ENCODE measurements at places on chromosomes 3 and 15.

DNA sequence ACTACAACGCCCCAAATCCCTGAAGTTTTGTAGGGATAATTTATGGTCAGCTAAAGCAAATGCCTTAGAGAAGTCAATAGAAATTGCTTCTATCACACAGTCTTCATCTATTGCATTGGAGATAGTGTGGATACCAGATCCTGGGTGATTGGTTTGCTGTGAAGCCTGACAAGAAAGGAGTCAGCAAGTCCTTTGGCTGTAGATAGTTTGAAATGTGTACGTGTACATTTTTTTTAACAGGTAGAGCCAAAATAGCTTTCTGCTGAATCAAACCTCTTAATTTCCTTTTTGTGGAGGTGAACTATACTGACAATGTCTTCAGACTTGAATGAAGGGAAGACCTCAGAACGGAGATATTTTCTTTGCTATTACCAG is 312.3 kb downstream of the ZBBX start:
- no peak for DNase-seq

DNA sequence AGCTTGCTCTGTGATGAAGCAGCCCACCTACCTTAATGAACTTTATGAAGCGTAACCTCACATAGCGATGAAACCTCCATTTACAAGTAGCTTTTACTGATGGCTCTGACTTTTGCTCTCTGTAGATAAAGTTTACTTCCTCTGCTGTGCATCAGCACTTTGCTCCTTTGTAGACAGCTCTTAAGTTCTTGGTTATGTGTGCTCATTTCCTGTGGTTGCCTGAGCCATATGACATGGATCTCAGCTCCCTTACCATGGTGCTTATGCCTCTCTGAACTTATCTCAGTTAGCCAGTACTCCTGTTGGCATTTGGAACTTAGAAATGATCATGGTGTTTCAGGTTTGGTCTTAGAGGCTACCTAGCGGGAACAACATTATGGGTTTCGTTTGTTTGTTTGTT is 7.8 kb downstream of the MFSD1 start:
- DNase-seq, result no peak

- no peak for DNase-seq
Measured at GRCh38 chr3:157671656-157672055, 168.4 kb upstream of the VEPH1 start.

- DNase-seq, result no peak
Measured at GRCh38 chr3:178159691-178160220, 376.5 kb upstream of the KCNMB2 start.

- DNase-seq, result no peak
Measured at GRCh38 chr15:52337198-52337853, 41.7 kb upstream of the MYO5C start.

- no peak for DNase-seq
Measured at GRCh38 chr3:147406028-147406931, at the start of gene ZIC4. Gene ZIC4, minus strand, starts transcription at chr3:147406543. Its CDS starts 3,746 bp downstream, at chr3:147402797.

GRCh38 chr3:193853511-193854219 is 260.7 kb downstream of the OPA1 start:
- no peak for DNase-seq

DNA sequence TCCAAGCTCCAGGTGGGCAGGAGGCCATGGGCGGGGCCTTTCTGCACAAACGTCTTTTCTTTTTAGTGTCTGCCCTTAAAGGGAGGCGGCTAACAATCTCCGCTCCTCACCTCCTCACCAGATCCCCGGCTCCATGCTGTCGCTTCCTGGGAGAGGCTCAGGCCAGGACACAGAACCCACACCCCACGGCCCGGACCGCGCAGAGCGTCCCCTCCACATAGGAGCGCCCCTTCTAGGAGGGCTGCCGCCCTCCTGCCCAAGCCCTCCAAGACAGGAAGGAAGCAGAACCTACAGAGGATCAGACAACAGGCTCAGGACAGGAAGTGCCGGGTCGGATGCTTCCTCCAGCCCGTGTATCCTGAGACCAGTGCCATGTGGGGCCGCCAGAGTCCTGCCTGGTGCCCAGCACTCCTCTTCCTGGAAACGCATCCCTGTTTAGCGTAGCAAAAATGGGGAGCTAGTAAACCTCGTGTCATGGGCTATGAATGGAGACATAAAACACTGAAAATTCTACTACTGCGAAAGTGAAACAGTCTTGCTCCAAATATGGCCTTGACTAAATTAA is 83.2 kb upstream of the ATP10A start:
- DNase-seq, result no peak

DNA sequence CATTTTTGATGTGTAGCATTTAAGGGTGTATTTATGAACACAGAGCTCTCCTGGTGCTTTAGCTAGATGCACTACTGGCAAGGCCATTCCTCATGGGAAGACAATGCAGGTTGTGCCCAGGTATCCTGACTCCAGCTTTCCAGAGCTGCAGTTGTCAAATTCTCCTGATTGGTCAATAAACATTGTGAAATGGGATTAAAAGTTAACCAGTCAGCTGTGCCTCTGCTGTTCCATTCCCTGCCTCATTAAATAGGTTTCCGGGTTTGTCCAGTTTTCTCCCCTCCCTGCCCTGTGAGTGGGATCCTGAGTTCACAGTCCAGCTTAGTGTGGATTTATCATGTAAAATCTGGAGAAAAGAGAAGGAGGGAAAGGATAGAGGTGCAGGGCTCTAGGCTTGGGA is 207.3 kb downstream of the SQOR start:
- DNase-seq, result no peak

DNA sequence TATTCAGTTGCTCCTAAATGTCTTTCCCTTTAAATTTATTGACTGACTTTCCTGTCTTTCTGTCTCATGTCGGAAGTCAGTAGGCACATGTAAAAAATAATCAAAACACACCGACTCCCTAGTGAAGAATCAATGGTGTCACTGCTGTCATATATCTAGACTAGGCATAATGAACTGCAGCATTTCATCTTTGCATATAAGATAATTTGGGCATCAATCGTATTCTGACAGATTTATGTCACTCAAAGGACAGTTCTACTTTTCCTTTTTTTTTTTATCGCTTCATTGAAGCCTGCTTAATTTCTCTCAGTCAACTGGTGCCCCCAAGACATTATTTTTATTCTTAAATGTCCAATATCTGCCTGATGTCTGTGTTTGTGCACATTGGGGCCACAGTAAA is 206.3 kb downstream of the MEIS2 start:
- DNase-seq, result no peak

DNA sequence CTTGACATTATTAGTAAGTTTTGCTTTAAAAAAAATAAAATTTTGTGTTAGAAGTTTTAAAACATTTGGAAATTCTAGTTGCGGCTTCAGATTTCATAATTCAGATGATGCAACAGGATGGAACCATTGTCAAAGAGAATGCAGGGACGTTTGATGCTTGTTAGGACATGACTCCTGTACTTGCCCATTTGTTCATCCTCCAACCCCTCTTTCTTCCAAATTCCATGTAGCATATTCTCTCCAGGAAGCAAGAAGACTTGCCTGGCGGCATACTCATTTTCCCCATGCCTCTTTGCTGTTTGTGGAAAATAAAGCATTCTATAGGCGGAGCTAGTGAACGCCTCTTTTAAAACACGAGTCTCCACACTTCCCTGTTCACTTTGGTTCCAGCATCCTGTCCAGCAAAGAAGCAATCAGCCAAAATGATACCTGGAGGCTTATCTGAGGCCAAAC is at the start of gene CSTA:
Gene CSTA, plus strand, starts transcription at position 378 of the 453 bp plus-strand sequence. Its CDS starts 45 bp downstream, at position 423.
- DNase-seq, result no peak

- no peak for DNase-seq
Measured at GRCh38 chr3:57292897-57293526, 527 bp upstream of the ASB14 start.

- no peak for DNase-seq
Measured at GRCh38 chr3:72412340-72412956, 435.8 kb downstream of the SHQ1 start.

GRCh38 chr3:111910806-111911205 is 51.7 kb downstream of the PHLDB2 start:
- DNase-seq, result no peak

GRCh38 chr15:68553994-68554720 is 24.6 kb upstream of the CORO2B start:
- DNase-seq, result peak; percentile 61

DNA sequence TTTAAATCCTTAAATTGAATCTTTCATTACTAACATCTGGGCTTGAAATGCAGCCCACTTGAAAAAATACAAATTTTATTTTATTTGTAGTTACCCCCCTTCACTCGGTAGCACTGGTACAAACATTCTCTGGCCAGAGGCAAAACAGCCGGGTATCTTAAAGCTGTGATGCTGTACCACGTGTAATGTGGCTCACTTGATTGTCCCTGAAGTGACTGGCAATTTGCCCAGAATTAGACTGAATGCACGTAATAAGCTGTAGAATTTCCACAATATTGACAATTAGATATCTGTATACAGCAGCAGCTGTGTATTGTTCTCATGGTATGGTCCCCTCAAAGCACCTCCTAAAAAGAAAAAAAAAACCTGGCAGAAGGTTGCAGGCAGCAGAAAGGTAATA is 192.8 kb upstream of the TBC1D5 start:
- DNase-seq, result no peak

GRCh38 chr3:113211330-113212149 is at the start of gene BOC:
Gene BOC, plus strand, starts transcription at chr3:113211557. Its CDS starts 38,246 bp downstream, at chr3:113249803.
- peak; percentile 4 for DNase-seq

GRCh38 chr15:74511583-74511982 is 29.4 kb upstream of the ARID3B start:
- no peak for DNase-seq

DNA sequence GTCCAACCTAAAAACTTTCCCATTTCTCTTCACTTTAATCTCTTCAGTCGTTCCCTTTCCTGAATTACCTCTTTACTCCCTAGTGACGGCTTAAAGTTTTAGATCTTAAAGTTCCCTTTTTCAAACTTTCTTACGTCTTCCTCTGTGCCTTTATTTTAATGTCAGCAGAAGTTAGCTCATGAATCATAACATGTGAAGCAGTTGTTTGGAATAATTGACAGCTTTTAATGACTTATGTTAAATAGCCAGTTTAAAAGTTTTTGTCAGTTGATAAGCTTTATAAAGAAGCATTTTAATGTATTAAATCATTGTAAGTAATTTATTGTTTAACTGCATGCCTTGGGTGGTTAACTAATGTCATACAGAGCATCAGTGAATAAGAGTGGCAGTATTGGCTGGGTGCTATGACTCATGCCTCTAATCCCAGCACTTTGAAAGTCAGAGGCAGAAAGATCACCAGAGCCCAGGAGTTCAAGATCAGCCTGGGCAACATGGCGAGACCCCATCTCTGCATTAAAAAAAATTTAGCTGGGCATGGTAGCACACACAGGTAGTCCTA is 33.9 kb downstream of the PIK3CA start:
- DNase-seq, result no peak

DNA sequence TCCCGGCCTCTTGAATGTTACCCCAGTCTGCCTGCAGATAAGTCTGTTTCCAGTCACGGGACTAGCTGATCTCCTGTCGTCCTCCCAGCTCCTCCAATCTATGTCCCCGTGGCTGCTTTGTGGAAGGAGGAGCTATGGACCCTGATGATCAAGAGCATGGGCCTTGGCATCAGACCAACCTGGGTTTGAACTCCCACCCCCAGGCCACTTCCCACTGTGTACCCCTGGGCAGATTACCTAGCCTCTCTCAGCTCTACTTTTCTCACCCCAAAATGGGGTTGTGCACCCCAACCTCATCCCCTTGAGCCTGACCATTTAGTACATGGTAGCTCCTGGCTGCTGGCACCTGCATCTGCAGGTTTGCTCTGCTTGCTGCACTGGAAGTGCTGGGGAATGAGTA is 55.8 kb downstream of the GASK1A start:
- DNase-seq, result no peak

DNA sequence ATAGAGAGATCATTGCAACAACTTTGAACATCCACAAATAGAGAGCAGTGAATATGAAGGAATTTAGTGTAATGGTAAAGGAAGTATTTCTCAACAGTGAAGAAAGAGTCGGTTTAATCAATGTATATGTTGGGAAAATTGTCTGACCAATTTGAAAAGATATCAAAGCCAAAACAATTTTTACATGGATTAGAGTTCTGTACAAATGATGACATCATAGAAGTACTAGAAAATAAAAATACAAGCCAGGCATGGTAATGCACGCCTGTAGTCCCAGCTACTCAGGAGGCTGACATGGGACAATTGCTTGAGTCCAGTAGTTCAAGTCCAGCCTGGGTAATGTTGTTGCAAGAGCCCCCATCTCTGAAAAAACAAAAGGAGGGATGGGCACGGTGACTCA is 26.0 kb upstream of the TMEM42 start:
- no peak for DNase-seq

- no peak for DNase-seq
Measured at GRCh38 chr15:88920186-88920891, 7.2 kb upstream of the MFGE8 start.

- no peak for DNase-seq
Measured at GRCh38 chr15:39555885-39556284, 25.0 kb upstream of the THBS1 start.

GRCh38 chr3:58173669-58174398 is 36.9 kb downstream of the DNASE1L3 start:
- no peak for DNase-seq

DNA sequence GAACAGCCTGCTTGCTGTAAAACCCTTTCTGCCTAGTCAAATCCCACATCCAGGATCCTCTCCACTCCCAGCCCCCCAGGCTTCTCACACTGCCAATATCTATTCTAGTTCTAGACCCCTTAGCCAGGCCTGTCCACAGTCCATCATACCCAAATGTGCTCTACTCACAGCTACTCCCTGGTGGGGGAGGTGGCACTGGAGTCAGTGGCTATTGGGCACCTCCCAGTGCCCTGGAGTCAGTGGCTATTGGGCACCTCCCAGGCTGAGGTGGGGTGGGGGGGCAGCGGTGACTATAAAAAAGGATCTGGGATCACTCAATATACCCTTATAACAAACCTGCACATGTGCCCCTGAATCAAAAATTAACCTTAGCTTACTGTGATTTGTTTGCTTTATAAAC is 773 bp upstream of the DISP2 start:
- DNase-seq, result no peak

- DNase-seq, result no peak
Measured at GRCh38 chr3:194554473-194555123, 67.8 kb upstream of the ATP13A3 start.

DNA sequence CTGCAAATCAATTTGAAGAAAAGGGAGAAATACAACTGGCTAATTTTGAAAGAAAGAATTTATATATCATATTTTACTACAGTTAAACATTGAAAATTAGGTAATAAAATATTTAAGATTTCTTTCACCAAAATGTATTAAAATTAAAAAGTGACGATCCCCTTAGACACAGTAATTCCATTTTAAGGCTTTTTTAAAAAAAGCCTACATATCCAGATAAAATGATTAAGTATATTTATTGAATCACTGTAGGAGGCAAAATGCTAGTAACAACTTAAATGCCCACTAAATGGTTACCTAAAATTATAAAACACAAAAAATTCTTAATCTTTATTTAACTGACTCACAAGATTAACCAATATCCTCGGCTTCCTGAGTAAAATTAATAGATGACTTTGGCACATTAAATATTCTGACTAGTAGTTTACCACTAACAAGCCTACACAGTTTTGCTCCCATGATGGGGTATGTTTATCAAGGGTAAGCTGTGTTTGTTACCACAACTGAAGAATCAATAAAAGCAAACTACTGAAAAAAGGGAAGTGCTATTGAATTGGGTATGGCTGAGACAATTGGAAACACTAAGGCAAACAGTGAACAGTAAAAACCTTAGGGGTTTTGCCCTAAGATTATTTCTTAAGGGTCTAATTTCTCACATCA is 28.4 kb downstream of the ANKRD28 start:
- no peak for DNase-seq
